Endothelial cell of umbilical vein (primary cell): ENCODE measurements at places on chromosomes 3 and 15.
A peak's percentile ranks its signal among the peaks of the same experiment; 100 is the strongest.

GRCh38 chr3:136473716-136474326 lies 223.7 kb downstream of the PCCB start:
- no peak for DNase-seq

- DNase-seq, result no peak
These were observed 66.4 kb downstream of the SEMA5B start for GRCh38 chr3:122961146-122961545.

DNA sequence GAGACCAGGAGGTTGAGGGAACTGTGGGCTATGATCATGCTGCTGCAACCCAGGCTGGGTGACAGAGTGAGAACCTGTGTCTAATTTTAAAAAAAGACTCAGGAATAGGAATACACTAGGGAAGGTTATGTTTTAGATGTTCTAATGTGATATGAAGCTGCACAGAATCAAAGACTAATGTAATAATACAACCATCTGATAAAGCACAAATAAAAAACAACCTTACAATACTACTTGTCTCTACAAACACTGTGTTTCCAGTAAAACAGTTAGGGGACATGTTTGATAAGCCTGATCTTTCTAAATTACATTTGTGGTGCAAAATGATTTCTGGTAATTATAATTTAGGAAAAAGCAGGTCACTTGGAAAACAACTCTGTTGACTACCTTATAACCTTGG lies 56.7 kb downstream of the RBMS3 start:
- no peak for DNase-seq

DNA sequence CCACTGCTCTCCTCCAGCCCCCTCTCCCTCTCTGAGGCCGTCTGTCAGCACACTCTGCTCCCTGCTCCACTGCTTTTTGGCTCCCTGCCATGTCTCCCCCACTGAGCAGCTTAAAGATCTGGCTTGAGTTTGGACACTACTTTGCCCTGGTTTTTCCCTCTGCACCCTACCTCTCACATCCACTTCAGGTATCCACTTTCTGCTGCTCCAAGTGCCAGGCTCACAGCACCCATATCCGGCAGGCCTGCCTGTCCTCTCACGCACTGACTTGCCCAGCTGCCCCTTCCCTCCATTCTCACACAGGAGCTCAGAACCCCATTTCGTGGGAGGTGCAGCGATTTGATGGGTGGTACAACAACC lies 3.7 kb downstream of the DUOX1 start:
- no peak for DNase-seq

DNA sequence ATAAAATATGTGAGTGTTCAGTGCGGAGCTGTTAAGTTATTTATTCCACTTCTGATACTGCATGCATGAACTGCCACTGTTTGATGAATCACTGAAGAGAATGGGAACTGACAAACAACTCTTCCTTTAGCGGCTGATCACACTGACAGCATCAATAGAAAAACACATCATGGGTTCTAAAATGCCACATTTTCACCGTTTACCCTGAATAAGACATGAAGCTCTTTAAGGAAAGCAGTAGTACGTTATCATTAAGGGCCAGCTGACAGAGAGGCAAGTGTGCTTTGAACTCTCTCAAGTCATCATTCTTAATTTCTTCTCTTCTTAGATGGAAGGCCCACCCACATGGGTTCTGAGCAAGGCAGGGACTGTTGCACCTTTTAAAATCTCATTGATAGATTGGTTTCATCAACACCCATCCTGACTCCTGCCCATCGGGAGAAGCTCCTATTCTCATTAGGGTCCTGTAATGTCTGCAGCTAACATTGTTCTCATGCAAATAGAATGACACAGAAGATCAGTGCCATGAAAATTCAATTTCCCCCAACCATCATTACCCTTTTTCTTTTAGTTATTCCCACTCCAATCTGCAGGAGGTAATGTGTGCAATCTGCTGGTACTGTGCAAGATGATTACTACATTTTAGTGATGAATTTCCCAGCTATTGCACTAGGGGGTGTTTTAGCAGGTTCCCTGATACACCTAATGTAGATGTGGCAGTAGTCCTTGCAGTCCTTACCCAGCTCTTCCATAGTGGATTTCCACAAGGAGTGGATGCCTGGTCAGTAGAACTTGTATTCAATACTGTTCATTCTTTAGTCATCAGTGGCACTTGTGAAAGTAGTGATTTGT lies 119.1 kb downstream of the ROBO2 start:
- DNase-seq, result no peak

GRCh38 chr3:168251371-168251770 lies 155.6 kb upstream of the GOLIM4 start:
- no peak for DNase-seq

GRCh38 chr15:31465083-31465955 lies 138.7 kb downstream of the KLF13 start:
- no peak for DNase-seq

- DNase-seq, result no peak
These were observed 79.6 kb downstream of the SOX2 start for GRCh38 chr3:181791056-181791955.

DNA sequence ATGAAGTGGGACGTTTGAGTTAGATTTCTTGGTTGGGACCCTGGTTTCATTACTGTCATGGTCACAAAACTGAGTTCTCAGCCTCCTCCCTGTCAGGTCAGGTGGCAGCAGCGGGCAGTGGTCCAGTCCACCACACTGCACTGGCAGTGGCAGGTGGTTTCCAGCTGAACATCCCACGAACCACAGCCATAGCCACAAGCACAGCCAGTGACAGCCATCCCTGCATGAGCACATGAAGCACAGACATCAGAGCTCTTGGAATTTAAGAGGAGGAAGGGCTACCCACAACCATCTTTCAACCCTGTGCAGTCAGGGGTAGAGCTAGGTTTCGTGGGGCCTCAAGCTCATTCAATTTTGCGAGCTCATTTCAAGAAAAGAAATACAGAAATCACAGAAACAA lies 1.5 kb downstream of the RETNLB start:
- no peak for DNase-seq

GRCh38 chr15:92580933-92581445 lies 74.6 kb downstream of the FAM174B start:
- DNase-seq, result no peak

GRCh38 chr3:15405448-15406050 lies 21.8 kb downstream of the METTL6 start:
- DNase-seq, result peak; percentile 71

- DNase-seq, result no peak
These were observed 51.2 kb downstream of the LYSMD4 start for GRCh38 chr15:99681990-99682389.
